ENCODE measurements at places on chromosomes 3 and 15. TPM values are rescaled to one million over a fixed set of nuclear protein-coding genes. Genes with fewer than 3 reads are reported as not detected.

- DNase-seq = no peak
Measured at GRCh38 chr3:60399292-60399691, 852.0 kb downstream of the FHIT start.

DNA sequence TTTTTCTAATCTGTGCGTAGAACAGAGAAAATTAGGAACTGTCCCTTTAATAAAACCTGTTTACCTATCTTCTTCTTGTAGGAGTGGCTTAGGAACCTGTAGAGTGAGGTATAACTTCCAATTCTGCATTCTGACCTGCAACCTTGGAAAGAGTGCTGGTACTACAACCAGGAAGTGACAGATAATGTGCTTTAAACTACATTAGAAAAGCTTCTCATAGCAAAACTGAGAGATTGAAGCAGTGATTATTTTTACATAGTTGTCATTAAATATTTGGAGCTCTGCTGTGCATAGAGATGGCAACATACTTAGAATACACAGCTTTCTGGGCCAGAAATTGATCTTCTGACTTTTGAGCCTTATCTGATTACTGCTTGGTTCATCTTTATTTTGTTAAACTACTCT is 50.4 kb upstream of the ZDHHC23 start:
- DNase-seq = no peak

- DNase-seq = no peak
Measured at GRCh38 chr15:90904746-90905145, 1.6 kb downstream of the MAN2A2 start.

GRCh38 chr15:31060429-31061140 is 40.9 kb downstream of the TRPM1 start:
- no peak for DNase-seq

DNA sequence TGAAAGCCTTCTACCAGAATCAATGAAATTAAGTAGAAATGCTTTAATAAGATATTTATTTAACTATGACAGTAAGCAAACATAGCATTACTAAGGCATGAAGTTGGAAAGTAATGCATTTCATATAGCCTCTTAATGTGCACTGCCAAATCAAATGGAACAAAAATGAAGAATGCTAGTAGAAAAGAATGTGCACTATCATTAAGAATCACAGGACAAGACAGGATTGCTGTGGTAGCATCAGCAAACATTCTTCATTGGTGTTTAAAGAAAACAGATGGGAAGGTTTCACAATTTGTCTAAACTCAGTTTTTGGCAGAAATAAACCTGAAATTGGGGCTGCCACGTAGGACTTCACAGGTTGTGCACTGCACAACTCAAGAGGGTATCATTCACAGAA is 168.9 kb downstream of the CNTN3 start:
- DNase-seq = no peak

DNA sequence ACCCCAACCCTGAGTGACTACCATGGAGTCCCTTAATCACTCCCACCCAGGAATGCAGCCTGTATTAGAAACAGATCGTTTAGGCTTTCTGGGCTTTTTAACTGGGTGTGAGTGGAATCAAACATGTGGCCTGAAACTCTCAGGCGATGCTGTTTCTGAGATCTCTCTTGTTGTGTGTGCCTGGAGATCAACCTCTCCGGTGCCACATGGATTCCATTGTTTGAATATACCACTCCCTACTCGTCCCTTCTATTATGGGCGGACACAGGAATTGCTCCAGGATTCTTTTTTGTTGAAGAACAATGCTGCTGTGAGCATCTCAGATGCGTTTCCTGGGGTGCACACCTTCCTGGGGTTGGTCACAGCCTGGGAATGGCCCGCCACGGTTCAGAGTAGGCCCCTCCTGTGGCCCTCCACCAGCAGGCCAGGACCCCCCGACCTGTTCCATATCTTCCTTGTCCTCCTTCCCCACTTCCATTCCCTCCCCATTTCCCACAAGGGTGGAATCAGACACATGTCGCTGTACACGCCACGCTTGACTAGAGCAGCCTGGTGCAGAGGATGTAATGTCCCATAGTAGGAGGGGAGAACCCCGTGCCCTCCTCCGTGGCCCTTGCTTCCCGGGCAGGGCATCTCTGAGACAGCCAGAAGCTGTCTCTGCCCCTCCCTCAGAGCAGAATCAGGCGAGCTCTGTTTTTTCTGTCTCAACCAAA is 36.4 kb upstream of the PRR23E start:
- DNase-seq = no peak

The HYPK gene
- total RNA-seq = 10.5 TPM

The HHATL gene
- not detected for total RNA-seq

The APOD gene
- 0.15 TPM for total RNA-seq

The ACAN gene
- total RNA-seq = not detected

The SYNPR gene
- not detected for total RNA-seq

The TMCO5A gene
- not detected for total RNA-seq

The PPM1L gene
- 0.32 TPM for total RNA-seq

The GOLGA6A gene
- total RNA-seq = not detected

The HHLA2 gene
- not detected for total RNA-seq

The PCSK6 gene
- 22.4 TPM for total RNA-seq
